Peyer's patch (tissue), 4 donors: ENCODE measurements at places on chromosomes 2 and 18. TPM values are rescaled to one million over a fixed set of nuclear protein-coding genes. Genes with fewer than 3 reads are reported as not detected.

- no peaks in the 10 kb centered on the region for H3K4me1 ChIP-seq
- H3K36me3 ChIP-seq = no peaks in the 10 kb centered on the region
- H3K4me3 ChIP-seq = no peak overlapping the region
- H3K27ac ChIP-seq = no peak overlapping the region
Measured at GRCh38 chr2:240160291-240161086, 20.0 kb upstream of the OTOS start.

DNA sequence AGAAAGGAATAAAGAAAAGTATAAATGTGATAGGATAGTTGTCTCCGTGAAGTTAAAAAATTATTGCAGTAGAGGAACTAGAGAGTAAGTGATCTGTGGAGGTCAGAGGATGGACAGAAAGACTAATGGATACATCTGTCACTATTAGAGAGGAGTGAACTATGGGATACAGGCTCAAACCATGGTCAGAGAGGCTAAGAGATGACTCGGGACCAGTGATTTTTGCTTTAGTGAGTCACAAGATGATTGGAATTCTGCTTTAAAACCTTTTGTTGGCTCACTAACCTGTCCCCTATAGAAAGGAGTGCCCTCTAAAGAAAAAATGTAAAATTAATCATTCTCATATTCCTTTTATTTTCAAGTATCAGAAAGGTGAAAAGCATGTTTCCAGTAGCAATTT, 30.3 kb downstream of the ALMS1 start:
- no peak for DNase-seq
- H3K27ac ChIP-seq = no peak overlapping the region
- no peaks in the 10 kb centered on the region for H3K4me1 ChIP-seq
- H3K27me3 ChIP-seq = no peaks in the 10 kb centered on the region

GRCh38 chr2:169081551-169081950, 12.2 kb downstream of the DHRS9 start:
- H3K4me1 ChIP-seq = no peaks in the 10 kb centered on the region
- H3K27me3 ChIP-seq = no peaks in the 10 kb centered on the region
- no peak overlapping the region for H3K27ac ChIP-seq
- DNase-seq = no peak
- H3K4me3 ChIP-seq = no peak overlapping the region

- H3K4me3 ChIP-seq = no peak overlapping the region
- H3K27me3 ChIP-seq = no peaks in the 10 kb centered on the region
- no peaks in the 10 kb centered on the region for H3K4me1 ChIP-seq
- DNase-seq = no peak
- H3K27ac ChIP-seq = no peak overlapping the region
Measured at GRCh38 chr2:165274698-165275097, 35.5 kb downstream of the SCN2A start.

DNA sequence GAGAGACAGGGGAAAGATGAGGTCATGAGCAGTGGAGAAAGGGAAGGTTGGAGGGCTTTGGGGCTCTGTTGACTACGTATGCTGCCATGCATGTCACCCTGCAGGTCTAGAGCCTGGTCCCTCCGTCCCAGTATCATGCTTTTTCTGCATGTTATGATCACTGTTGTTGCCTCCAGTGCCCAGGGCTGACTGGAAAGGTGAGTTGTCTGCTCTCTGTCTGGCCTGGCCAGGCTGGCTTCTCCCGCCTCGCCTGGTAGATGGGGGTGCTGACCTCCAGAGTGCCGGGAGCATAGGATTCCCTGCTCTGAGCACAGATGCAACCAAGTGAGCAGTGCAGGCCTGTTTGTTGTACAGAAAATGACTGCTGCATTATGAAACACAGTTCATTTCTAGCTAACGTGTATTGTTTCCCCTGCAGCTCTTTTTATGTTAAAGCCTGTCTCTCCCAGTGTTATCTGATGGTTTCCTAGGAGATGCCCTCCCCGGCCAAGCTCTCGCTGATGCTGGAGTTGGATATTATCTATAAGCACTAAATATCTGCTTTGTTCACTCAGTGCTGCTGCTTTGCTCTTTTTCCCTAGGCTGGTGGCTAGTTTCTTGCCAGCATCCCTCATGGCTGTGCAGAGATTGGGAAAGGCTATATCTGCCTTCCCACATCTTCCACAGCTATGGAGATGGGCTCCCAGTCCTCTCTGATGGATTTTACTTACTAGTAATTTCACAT, 158.2 kb downstream of the TDRD15 start:
- no peak overlapping the region for H3K4me3 ChIP-seq
- DNase-seq = no peak
- H3K27me3 ChIP-seq = no peaks in the 10 kb centered on the region
- H3K4me1 ChIP-seq = peaks cover 13% of the 10 kb centered on the region

Gene GKN2
- not detected for total RNA-seq

Gene TMSB10
- total RNA-seq = 4,101 TPM
